ENCODE measurements at places on chromosomes 16 and 17.

- DNase-seq, result no peak
Observed at GRCh38 chr17:53649201-53649600, 173.5 kb upstream of the KIF2B start.

DNA sequence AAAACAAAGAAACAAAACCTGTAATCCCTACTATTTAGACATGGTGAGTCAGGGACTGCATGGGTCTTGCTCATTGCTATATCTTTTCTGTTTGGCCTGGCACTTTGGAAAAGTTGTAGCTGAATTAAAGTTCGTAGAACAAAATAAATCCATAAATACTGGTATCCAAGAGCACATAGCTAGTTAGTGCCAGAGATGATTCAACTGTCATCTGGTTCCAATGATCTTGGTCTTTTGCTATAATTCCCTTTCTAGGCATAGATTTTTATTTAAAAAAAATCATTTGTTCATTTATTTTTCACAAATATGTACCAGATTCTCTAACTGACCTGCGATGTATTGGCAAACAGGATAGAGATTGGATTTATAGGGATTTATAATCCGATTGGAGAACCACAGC lies 1436.1 kb upstream of the GOT2 start:
- DNase-seq, result no peak

GRCh38 chr17:12686486-12686885 lies 20.8 kb downstream of the MYOCD start:
- DNase-seq, result no peak

DNA sequence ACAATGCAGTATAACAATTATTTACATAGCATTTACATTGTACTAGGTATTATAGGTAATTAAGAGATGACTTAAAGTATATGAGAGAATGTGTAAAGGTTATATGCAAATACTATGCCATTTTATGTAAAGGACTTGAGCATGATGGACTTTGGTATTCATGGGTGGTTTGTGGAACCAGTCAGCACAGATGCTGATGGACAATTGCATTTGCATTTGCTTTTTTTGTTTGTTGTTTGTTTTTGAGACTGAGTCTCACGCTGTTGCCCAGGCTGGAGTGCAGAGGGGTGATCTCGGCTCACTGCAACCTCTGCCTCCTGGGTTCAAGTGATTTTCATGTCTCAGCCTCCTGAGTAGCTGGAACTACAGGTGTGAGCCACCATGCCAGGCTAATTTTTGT lies 36.0 kb downstream of the BCAS3 start:
- no peak for DNase-seq

- DNase-seq, result no peak
Observed at GRCh38 chr16:578870-579405, 9.2 kb downstream of the PIGQ start.

GRCh38 chr17:31926100-31926729 lies 10.6 kb upstream of the SUZ12 start:
- DNase-seq, result no peak

DNA sequence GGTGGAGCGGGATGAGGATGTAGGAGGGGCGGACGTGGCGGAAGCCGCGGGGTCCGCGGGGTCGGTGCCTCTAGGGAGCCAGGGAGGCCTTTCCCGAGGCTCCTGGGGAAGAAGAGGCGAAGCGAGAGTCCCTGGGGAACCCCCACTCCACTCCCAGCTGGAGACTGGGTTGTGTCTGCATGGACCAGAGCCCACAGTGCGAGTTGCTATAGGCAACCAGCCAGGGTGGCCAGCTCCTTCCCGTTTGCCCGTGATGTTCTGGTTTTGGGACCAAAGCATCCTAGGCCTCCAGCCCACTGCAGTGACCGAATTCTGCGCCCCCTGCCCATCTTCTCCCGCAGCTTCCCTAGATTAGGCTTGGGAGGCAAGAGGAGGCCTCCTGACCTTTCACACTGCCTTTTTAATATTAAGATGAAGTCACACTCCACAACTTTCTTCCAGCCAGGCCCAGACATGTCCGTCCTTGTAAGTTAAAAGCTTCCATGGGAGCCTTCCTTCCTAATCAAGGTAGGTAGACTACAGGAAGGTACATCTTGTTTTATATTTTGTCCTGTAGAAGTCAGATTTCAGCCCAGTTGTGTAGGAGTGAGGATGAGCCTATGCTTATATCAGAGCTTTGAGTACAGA lies 469 bp downstream of the AMZ2 start:
- DNase-seq, result no peak

- no peak for DNase-seq
Observed at GRCh38 chr17:31289790-31290189, 7.2 kb downstream of the OMG start.

DNA sequence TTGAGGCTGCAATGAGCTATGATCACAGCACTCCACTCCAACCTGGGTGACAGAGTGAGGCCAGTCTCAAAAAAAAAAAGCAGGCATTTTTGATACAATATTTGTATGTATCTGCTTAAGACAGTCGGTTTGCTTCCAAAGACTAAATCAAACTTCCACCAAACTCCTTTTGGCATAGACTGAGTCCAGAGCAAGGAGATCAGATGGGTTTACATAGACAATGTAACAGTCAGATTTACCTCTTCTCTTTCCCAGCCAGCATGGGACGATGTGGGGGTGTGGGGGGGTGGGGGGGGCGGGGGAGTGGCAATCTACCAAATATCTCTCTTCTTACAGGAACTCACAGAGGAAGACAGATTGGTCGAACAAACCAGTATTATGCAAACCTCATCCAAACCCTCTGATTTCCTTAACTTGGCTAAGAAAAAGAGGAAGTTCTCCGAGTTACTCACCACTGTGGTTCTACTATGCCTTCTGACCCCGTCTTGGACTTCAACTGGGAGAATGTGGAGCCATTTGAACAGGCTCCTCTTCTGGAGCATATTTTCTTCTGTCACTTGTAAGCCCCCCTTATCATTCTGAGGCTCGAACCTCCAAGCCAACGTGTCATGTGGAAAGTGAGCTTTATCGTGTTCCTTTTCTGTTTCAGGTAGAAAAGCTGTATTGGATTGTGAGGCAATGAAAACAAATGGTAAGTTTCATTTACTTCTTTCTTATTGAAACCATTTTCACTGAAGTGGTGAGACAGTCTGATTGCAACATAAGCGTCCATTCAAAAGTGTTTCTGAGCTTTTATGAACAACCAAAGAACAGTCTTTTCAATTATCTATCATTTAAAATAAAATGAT lies at the start of gene MILR1:
Gene MILR1 (plus strand): TSS at position 451 of the 848 bp plus-strand sequence. CDS start 54 bp downstream, at position 505.
- no peak for DNase-seq

GRCh38 chr16:22813948-22814710 lies at the start of gene HS3ST2:
Gene HS3ST2, plus strand, starts transcription at chr16:22814162. Its CDS starts 449 bp downstream, at chr16:22814611.
- no peak for DNase-seq

- no peak for DNase-seq
Observed at GRCh38 chr17:32495359-32496231, 8.8 kb downstream of the CDK5R1 start.

- no peak for DNase-seq
Observed at GRCh38 chr17:1557355-1558095, 5.1 kb downstream of the PITPNA start.

GRCh38 chr16:56424404-56424764 lies 961 bp downstream of the AMFR start:
- peak; percentile 23 for DNase-seq

GRCh38 chr16:3358871-3359270 lies 3.2 kb downstream of the OR2C1 start:
- DNase-seq, result no peak

- peak; percentile 35 for DNase-seq
Observed at GRCh38 chr16:69566240-69566980, 644 bp downstream of the NFAT5 start.

- no peak for DNase-seq
Observed at GRCh38 chr16:72721981-72722380, 325.9 kb downstream of the ZFHX3 start.

DNA sequence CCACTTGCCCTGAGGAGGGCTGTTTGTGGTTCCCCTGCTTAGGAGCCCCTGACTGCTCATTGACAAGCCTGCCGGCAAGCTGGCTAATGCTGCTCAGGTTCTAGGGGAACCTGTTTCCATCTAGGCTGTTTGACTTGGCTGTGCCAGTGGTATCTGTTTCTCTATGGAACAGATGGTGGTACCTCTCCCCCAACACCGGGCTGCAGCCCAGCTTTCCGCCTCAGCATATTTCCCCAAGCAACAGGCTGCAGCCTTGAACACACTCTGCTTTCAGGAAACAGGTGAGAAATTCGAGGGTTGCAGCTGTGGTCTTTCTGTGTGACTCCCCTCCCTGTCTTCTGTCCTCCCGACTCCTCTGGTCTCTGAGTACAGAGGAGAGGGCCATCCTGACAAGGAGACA lies 132.3 kb downstream of the TMEM132E start:
- DNase-seq, result no peak

- no peak for DNase-seq
Observed at GRCh38 chr16:74322301-74322710, 25.7 kb downstream of the PSMD7 start.

DNA sequence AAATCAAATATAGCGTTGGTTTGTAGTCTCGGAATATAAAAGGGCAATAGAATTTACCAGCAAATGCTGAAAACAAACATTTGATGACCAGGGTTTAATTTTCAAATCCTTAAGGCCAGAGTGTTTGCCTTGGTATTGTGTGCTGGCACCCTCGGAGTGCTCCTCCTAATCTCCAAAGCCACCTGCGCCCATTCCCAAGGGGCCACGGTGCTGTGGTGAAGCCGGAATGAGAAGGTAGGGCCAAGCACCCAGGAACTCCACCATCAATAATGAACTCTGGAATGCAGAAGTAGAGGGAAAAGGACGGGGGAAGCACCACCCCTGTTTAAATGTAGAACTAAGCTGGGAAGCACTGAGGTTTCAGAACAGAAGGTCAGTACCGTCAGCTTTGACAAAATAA lies 51.9 kb downstream of the COG7 start:
- no peak for DNase-seq

Measured in left renal cortex interstitium (tissue), 4 donors.